ENCODE measurements at places on chromosomes 3 and 15.

GRCh38 chr3:40055956-40056355, 246.5 kb downstream of the MYRIP start:
- no peak for DNase-seq

DNA sequence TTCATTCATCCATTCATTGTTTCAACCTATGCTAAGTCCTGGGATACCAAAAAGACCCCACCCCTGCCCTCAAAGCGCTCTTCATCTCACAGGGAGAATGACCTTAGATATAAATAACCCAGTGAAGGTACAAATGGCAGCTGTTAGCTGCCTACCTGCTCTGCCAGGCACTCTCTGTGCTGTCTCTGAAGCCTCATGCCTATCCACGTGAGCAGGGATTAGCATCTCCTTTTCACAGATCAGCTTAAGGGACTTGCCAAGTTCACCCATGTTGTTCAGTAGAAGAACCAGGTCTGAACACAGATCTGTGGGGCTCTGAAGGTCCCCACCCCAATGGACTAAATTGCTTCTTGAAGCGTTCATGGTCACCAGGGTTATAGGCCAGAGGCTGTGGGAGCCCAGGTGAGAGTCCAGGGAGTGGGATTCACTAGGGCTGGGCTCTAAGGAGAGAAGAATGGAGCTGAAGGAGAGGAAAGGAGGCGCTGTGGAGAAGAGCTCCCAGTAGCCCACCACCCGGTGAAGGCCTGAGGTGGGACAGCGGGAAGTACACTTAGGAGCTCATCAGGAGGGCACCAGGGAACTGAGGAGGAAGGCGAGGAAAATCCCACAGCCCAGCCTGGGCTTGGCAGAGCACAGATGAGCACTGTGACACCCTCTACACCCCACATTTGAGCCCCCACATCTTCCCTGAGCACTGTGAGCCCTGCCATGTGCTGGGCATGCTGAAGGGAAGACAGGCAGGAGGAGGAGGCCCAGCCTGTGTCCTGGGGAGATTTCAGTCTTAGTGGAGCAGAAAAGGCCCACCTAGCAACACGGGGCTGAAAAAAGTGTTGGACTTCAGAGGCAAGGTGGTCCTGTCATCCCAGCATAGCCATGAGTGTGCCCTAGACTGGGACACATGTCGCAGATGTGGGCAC, 20.4 kb downstream of the RBP1 start:
- DNase-seq = no peak

- no peak for DNase-seq
Measured at GRCh38 chr3:112004669-112005068, 5.9 kb downstream of the TAGLN3 start.

DNA sequence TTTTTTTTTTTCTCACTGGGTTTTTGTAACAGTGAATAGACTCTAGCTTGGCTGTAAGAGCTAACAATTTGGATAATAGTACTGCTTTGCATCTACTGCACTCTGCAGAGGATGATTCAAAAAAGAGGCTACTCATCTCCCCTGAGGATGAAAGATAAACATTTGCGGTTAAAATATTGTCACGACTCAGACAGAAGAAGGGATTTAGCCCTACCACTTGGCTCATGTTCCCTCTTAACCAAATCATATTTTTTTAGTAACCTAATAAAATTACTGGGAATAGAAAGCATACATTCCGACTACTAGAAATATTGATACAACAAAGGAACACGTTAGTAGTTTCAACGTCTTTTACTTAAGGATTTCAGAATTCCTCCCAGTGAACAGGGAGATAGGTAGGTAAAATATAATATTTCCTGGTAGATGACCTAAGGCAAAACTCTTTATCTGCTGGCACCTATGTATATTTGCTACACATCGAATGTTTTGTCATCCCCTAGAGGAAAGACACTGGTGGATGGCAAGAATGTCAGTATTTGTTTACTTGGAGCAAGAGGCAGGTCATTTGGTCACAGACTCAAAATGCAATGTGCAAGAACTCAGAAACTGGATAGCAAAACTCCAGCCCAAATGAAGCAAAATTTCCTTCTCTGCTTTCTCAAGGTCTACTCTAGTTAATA, 110.8 kb downstream of the GREM1 start:
- DNase-seq = no peak

DNA sequence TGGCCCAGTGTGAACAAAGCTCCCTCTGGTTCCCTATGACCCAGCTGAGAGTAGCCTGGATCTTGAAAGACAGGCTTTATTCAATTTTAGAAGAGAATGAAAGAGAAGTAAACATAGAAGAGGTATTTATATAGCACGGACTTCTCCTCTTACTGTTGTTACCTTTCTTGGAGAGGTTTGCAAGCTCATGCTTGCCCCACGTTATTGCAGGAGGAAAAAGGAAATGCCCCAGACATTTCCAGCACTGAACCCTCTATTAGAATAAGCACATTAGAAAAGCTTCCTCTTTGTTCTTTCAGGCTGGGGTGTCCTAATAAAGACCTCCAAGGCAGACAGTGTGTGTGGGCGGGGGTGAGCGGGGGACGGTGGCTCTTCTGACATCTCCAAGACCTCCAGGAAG, 98.7 kb upstream of the AGBL1 start:
- no peak for DNase-seq

DNA sequence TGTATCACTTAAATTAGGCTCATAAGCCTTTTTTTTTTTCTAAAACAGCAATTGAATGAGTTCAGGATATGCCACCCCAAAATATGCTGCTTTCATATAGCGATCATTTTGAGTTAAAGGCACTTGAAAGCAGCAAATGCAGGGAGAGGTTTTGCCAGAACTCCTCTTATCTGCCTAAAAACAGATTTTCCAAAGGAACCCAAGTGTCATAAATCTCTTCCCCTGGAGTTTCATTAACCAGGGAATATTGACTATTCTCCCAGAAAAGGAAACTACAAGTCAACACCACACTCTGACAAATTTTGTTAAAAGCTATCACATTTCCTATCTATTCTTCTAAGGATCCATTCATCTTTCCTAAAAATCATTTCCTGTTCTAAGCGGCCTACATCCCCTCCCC, 11.3 kb downstream of the DNAAF4 start:
- DNase-seq = no peak

- no peak for DNase-seq
Measured at GRCh38 chr3:152835601-152836102, 721 bp downstream of the P2RY1 start.

DNA sequence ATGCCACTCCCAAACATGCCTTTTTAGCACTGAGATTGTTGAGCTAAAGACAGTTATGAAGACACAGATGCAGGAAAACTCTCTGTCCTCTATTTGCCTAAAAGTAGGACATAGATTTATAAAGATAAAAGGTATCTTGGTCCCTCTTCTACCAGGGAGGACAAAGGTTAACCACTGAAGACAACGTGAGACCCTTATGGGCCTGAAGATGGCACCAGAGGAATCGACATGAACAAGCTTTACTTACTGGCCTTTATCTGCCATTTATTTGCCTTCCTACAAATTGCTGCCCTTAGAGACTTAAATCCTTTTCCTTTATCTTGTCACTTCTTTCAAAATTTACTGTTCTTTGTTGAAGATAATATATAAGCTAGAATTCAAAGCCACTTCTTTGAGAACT, 109.7 kb upstream of the FAM3D start:
- DNase-seq = no peak

DNA sequence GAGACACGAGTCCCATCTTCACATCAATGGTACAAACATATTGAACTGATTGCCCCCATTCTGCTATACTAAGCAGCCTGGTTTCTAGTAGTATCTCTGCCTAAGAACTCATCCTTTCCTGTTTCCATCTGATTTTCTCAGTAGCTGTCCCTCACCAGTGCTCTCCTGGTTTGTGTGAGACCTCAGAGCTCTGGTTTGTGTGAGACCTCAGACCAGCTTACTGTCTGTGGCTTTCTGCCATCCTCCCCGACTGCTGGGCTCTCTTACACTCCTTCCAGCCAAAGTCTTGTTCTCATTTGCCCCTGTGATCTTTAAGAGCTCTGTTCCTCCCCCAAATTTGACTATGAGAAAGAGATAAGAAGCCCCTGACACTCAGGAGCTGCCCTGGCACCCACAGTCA, 41.1 kb upstream of the NEDD4 start:
- no peak for DNase-seq

GRCh38 chr15:60975218-60975617, 253.9 kb downstream of the RORA start:
- DNase-seq = no peak

DNA sequence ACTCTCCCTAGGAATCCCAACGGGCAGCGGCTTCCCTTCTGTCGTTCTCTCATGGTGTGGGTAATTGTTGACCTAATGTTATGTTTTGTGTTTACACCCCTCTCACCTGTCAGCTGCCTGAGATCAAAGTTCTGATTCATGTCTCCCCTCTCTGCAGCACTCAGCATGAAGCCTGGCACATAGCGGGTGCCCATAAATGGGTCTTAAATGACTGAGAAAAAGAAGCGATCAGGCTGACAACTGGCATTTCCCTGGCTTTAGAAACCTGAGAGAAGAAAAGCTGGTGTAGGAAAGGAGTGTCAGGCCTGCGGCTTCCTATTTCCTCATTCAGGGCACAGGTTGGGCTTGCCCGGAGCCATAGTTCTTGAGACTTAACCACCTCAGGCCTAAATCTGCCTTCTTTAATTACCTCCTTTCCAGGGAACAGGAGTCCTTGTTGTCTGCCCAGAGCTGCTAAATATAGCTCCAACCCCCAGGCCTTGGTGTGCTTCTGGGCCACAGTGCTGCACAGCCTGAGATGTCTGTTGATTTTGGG, 31.8 kb downstream of the LPP start:
- DNase-seq = no peak

DNA sequence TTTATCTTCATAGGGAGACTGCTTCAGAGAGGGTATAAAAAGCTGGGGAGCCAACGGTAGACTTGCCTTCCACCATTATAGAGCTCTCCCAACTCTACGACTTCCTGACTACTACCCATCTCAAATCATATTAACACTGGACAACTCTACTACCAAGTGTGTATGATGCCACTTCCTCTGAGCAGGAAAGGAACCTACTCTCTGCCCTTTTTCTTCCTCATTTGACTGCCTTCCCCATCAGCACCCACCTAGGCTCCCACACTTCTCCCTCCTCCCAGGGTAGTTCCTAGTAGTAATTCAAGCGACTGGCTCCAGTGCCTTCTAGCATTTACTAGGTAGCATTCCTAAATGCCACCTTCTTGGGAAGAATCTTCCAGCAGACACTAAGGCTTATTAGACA, 24.5 kb upstream of the TBL1XR1 start:
- DNase-seq = no peak

DNA sequence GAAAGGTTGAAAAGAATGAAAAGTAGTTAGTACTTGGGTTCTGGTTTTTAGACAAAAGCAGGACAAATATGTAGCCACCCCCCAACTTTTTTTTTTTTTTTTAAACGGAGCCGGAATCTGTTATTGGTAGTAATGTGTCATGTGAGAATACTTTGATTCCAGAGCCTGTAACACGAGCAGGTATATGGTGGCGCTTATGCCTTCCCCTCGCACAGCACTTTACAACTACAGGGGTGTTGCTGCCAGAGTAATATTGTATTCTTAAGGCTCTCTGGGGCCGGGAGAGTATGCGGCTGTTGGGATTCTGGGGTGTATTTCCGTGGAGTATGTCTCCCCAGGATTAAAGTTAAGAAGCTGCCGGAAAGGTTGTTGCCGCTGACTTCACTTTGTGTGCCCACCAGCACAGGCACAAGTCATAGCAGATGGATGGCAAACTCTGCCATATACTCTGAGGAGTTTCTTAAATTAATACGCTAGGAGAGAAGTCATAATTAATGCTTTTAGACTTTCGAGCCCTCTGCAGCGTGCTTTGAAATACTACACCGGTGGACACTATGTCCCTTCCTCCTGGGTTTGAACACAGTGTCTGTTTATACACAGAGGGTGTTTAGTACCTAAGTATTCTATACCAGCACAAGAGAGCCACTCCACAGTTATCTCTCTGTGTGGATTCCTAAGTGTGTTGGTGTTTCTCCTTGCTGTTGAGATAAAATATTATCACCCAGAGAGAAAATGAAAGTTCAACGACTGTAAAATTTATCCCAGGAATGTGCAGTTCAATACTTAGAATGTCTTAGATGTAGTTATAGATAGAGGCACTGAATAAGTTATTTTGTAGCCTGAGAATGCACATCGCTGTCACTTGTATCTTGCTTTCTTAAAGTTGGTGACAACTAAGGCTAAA, 1.4 kb downstream of the MBNL1 start:
- DNase-seq = peak; percentile 64

DNA sequence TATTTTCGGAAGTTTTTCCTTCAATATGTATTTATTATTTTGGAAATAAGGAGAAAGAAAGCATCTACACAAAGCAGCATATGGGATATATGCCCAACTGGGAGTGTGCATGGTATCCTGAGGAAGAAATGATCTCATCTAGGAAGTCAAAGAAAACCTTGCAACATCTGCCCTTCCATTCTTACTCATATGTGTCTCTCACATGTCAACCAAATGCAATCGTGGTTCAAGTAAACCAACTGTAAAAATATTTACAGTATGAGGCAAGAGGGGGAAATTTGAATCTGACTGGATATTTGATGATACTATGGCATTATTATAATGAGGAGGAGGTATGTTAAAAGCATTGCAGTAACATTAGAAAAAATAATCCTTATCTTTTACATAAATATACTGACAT, 3.2 kb upstream of the SCG3 start:
- no peak for DNase-seq

GRCh38 chr3:37624276-37624675, 237.4 kb upstream of the CTDSPL start:
- DNase-seq = no peak

GRCh38 chr3:146680617-146681016, 75.5 kb upstream of the PLSCR5 start:
- no peak for DNase-seq

DNA sequence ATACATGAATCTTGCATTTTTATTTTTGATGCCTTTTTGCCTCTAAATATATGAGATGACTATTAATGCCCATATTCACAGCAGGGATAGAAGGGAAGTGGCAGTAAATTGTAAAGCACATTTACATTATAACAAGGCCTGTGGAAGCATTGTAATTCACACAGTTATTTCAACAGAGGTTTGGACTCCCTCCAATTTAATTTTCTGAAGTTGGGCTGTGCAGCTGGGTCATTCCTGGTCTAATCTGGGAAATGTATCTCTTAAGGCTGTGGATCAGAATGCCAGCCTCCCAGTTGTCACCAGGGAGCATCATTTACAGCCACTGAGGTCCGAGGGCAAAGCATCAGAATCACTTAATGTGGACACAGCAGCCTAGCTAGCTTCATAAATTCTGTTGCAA, 434.5 kb downstream of the MFSD1 start:
- no peak for DNase-seq

DNA sequence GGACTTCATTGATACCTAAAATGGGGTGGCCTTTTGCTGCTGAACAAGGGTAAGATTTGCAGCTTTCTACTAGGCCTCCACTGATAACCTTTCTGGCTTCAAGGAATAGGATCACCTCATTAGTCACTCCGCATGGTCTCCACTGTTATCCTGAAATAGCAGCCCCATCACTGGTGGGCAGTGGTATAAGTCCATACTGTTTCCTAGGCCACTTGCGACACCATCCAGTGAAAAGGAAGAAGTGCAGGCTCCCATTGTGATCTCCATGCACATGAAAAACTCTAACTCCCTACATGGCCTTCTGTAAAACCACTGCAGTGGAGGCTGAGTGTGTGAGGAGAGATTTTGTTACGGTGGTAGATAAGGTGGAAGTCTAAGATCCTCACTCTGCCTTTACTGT, 1455.9 kb downstream of the SI start:
- DNase-seq = no peak

Measured in CD4-positive, alpha-beta T cell treated with Interleukin-10 for 1 hour (primary cell).